Left cardiac atrium (tissue), 4 donors: ENCODE measurements at places on chromosomes 12 and 14. TPM values are rescaled to one million over a fixed set of nuclear protein-coding genes. Genes with fewer than 3 reads are reported as not detected.
A peak's percentile ranks its signal among the peaks of the same experiment; 100 is the strongest.

The KCNA5 gene
- 70.3 TPM for total RNA-seq

The DAO gene
- total RNA-seq: not detected

GRCh38 chr12:132566516-132567131 lies 43.8 kb downstream of the LRCOL1 start:
- DNase-seq: no peak

GRCh38 chr12:109199324-109199723 lies 82.9 kb downstream of the ACACB start:
- DNase-seq: no peak

DNA sequence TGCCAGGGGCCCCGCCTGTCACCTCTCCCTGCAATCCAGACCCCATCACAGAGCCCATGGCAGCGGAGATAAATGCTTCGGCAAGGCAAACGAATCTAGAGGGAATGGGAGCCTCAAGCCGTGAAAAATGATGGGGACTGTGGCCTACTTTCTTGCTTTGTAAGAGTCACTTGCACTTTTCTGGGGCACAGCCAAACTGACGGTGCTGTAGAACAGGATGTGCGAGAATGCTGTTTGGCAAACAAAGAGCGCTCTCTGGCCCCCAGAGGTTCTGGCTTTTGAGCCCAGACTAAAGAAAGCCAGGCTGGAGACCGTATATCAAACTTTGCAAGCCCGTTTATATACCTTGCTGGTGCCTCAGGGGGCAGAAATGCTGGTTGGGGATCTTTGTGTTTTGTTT lies 108.7 kb downstream of the CACNA1C start:
- DNase-seq: peak; percentile 82

GRCh38 chr12:107399046-107399445 lies 286.6 kb upstream of the PWP1 start:
- DNase-seq: no peak
